Endothelial cell of umbilical vein (primary cell): ENCODE measurements at places on chromosomes 7 and 10.

- peak; percentile 48 for DNase-seq
Observed at GRCh38 chr10:74058071-74058470, 60.2 kb downstream of the VCL start.

DNA sequence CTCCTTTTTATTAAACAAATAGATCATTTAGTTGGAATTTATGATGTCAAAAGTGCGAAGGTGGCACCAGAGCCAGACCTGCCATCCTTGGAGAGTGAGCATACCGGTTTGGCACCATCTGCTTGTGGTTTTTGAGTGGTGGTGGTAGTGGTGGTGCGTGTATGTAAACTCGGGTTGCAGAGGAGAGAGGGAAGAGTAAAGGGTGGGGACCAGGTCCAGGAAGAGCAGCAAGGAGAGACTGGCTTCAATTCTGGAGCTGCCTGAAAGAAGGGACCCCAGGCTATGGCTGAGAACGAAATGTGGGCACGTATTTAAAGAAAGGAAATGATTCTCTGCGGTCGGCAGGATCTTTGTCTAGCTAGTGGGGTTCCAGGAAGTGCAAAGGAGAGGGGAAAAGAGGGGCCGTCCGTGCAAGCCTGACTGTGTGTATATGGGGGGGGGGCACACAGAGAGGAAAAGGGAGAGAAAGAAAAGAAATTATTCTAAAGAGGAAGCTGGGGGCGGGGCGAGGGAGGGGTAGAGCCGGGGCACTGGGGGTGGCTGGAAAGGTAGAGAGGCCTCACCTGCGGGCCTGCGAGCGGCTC is 448 bp upstream of the GOLGA7B start:
- no peak for DNase-seq

- DNase-seq: no peak
Observed at GRCh38 chr7:2892549-2892948, 48.4 kb upstream of the GNA12 start.

DNA sequence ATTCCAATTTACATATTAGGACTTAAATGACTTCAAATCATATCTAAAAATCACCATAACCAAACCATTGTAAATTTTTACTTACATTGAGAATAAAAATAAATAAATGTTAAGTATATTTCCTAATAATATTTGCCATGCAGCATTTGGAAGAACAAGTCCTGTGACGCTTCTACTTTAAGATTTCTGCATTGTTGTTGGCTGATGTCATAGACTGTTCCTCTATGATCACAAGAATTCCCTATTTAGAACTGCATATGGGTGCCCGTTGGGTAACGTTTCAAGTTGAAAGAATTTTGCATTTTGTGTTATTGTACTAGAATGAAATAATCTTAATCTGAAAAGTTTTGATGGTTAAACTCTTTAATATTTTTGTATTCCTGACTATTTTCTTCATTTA is 5.1 kb upstream of the ITGB1 start:
- DNase-seq: peak; percentile 63

DNA sequence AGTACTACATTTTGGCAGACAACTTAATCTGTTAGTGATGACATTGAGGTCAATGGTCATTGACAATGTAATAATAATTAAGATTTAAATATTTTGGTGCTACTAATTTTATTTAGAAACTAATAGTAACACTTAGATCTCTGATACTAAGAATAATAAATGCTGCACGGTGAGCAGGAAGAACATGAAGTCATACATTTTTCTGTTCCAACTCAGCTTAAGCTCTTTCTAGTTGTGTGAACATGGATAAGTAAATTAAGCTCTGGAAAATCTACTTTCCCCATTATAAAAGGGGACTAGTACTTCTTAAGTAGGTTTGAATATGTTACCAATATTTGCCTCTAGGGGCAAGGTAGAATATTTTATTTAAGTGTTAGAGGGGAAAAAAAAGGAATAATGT is 65.9 kb upstream of the MEOX2 start:
- DNase-seq: peak; percentile 29

DNA sequence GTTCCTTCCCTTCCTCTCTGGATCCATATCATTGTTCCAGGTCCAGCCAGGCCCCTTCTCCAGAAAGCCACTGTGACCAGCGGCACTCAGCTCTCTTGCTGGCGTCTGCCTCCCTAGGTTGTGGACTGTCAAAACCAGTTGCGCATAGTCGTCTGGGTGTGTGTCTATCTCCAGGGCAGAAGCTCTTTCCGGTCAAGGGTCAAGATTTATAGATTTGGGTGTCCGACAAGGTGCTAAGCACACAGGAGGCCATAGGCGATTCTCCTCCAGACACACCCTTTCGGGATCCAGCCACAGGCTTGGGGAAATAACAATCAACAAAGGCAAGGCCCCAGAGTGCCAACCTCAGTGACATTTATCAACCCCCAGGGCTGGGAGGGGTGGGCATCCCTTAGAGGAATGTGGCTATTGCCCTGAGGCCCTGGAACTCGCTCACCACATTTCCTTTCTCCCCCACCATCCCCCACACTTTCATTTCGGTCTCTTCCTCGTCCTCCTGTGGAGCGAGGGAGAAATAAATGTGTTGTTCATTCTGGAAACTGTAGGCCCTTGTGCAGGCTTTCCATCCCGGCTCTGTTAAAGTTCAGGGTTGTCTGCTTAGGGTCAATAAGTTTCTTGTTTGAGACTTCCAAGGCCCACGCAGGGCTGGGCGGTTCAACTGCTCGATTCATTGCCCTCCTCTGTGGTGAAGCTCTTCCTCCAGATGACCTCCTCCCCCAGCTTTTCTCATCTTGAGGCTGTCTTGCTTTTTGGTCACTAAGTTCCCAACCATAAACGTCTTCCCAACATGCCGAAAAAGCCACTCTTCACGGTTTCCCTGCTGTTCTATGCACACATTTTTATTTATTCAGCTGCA is 57.9 kb downstream of the AFAP1L2 start:
- no peak for DNase-seq

DNA sequence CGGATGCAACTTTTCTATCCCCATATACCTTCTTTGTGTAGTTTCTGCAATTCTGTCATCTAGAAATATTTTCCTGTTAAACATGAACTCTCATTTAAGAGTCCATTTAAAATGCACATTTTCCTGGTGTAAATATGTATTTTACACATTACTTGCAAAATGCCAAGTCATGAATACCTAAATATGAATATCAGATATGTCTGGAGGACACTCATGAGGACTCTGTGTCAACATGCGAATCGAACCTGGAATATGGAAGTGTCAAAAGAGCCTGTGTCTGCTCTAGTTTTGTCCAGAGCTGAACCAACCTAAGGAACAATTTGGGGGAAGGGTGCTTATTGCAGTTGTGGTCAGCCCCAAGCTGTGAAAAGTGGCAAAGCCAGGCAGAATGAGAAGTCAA is 163.7 kb upstream of the CELF2 start:
- DNase-seq: no peak

DNA sequence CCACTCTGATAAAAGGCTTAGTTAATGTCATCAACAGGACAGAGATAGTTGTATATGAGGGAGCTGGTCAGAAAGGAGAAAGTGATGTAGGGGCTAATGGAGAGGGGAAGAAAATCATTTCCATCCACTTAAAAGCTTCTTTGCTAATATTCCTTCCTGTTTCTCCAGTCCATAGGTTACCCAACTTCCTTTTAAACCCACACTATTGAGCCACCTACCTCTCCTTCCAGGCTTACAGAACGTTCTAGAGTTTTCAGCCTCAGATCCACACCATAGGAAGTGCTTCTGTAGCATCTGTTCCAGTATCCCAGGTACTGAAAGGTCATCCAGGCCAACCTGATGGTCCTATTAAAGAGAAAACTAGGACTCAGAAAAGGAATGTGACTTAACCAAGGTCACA is 28.2 kb downstream of the STRIP2 start:
- DNase-seq: no peak

DNA sequence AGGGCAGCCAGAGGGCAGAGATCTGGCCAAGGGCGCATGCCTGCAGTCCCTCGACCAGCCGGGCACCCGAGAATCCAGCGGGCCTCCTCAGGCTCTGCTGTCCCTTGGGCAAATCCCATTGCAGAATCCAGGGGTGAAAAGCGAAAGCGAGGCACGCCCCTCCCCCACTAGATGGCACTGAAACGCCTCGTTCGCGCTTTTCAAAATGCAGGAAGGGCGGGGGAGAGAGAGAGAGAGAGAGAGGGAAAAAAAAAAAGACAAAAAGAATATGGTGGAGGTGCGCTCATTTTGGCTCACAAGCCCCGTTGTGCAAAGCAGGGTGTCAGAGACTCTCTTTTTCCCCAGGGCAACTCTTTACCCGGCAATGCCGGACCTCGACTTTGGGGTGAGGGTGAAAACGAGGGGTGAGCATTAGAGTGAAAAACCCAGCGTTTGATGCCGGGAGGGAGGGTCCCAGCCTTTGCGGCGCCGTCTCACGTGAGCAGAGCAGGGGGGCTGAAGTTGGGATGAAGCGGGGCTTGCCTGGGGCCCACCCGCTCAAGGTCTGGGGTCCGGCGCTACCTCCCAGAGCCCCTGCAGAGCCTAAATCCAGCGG is 2.5 kb upstream of the TMEM178B start:
- no peak for DNase-seq

DNA sequence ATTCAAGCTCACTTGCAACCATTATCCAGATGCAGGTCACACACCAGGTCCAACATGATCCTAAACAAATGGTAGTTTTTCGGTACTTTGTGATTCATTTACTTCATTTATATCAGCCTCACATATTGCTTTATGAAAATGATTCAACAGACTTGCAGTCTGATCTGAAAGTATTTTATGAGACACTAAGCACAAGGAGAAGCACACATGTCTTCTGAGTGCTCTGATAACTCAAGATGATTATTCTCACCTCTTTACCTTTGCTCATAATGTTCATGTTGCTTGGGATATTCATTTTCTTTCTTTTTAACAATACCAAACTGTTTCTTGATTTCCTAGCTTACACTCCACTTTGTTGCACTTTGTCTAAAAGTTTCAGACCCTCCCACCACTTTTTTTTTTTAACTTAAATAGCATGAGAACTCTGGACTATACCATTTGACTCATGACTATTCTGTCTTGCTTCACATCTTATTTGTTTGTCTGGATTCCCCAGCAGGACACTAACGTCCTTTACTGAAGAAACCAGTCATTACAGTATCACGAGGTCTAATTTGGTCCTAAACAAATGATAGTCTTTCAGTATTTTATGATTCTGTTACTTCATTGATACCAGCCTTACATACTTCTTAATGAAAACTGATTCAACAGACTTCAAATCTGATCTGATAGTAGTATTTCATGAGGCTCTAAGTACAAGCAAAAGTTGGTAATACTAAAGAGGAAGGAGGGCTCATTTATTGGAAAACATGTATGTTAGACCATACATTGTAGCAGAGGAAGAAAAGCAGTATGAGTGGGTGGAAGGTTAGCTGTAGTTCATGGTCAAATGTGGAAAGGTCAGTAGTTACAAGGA is 171.8 kb upstream of the AHR start:
- no peak for DNase-seq

- no peak for DNase-seq
Observed at GRCh38 chr7:132023466-132023865, 467.0 kb upstream of the PODXL start.

DNA sequence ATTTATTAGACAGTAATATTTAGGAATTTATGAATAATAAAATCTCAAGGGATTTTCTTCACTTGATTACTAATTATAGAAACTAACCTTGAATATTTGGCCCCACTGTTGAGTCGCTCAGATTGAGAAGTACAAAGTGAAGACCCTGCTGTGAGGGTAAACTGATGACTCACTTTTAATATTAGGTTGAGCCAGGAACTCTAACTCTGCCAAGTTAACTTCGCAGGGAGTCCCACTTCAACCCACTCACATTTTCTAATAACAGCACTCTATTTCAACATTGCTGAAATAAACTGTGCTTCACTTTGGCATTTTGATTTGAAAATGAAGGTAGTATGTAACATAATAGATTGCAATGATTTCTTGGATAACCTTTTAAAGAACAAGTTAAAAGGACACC is 200.7 kb downstream of the POLR1F start:
- DNase-seq: no peak

- no peak for DNase-seq
Observed at GRCh38 chr10:123517426-123517825, 148.7 kb upstream of the GPR26 start.

DNA sequence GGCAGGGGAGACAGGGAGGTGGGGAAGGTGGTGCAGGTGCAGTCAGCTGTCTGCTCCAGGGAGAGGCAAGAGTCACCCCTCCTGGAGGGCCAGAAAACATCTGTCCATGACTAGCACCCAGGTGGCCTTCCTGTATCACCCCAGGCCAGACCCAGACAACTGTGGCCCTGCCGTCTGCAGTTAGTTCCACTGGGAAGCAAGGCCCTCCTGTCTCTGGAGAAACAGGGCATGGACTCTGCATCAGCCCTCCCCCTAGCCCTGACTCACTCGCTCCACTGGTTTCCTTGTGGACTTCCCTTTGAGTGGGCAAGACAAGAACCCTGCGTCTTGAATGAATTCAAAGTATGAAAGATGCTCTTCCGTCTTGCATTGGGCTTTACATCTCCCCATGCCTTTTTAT is 12.6 kb downstream of the TBATA start:
- DNase-seq: no peak

GRCh38 chr7:25851332-25852210 is 300.4 kb upstream of the NFE2L3 start:
- peak; percentile 79 for DNase-seq

DNA sequence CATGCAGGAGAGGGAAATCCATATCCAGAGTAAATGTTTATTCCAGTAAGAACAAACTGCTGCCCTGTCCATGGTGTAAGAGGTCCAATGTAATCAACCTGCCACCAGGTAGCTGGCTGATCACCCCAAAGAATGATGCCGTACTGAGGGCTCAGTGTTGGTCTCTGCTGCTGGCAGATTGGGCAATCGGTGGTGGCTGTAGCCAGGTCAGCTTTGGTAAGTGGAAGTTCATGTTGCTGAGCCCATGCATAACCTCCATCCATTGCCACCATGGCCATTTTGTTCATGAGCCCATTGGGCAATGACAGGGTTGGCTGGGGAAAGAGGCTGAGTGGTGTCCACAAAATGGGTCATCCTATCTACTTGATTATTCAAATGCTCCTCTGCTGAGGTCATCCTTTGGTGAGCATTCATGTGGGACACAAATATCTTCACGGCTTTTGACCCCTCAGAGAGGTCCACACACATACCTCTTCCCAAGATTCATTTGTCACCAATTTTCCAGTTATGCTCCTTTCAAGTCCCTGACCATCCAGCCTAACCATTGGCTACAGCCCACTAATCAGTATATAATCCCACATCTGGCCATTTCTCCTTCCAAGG is 23.3 kb upstream of the PAPSS2 start:
- no peak for DNase-seq
